ENCODE measurements at places on chromosomes 1 and 21.

- DNase-seq = no peak
These were observed 9.8 kb upstream of the PRSS38 start for GRCh38 chr1:227805606-227806197.

DNA sequence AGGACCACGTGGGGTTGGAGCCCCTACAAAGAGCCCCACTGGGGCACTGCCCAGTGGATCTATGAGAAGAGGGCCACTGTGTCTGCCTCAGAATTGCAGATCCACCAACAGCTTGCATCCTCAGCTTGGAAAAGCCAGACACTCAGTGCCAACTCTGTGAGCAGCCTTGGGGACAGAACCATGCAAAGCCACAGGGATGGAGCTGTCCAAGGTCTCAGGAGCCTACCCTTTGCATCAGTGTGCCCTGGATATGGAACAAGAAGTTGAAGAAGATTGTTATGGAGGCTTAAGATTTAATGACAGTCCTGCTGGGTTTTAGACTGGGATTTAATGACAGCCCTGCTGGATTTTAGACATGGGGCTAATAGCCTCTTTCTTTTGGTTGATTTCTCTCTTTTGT lies 1670.9 kb downstream of the PLA2G4A start:
- no peak for DNase-seq

GRCh38 chr1:163570071-163570470 lies 248.3 kb downstream of the NUF2 start:
- DNase-seq = no peak

DNA sequence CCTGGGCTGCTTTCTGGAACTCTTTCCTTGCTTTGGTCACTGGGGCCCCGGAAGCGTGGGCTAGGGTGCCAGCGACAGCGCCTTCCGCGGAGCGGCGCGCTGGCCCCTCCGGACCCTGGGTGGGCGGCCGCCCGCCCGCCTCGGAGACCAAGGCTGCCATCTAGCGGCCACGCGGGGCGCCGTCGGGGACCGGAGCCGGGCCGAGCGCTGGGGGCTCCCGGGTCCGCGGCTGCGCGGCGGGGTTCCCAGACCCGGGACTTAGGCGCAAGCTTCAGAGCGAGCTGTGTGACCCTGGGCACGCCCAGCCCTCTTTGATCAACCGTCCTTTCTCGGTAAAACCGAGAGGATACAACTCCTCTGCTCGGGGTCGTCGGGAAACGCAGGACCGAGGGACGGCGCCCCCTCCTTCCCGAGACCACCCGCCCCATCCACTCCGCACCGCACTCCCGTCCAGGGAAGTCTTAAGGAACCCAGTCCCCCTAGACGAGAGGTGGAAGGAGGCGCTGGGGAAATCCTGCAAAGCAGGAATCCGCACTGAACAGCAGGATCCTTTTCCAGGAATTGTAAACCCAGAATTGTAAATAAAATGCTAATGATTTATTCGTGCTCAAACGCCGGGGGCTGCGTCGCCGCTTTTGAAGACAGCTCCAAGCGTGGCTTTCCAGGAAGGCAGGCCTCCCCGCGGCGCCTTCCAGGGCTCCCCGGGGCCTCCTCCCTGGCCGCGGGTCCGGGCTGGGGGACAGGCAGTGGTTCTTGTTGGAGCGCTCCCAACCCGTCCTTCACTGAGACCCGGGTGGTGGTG lies 41.2 kb downstream of the RRAGC start:
- no peak for DNase-seq

GRCh38 chr1:13617108-13617507 lies 33.5 kb downstream of the PDPN start:
- no peak for DNase-seq

DNA sequence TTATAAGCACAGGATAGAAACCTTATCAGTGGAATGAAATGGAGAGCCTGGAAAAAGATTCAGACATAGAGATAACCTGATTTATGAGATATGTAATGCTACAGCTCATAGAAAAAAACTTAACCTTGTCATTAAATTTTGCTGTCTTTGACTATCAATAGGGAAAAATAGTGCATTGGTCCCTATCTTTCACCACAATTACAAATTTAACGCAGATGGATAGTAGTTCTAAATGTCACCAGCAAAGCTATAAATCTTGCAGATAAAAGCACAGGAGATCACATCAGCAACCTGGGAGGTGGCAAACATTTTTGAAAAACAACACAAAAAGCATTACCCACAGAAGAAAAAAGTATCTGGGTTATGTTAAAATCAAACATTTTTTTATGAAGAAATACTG lies 831.6 kb downstream of the BRINP3 start:
- DNase-seq = no peak

- DNase-seq = no peak
These were observed 86.8 kb upstream of the CD34 start for GRCh38 chr1:207997486-207998268.

- DNase-seq = no peak
These were observed 37.0 kb downstream of the PATJ start for GRCh38 chr1:61779231-61779630.

- DNase-seq = no peak
These were observed 116.8 kb downstream of the ATP6V1G3 start for GRCh38 chr1:198423673-198424072.

DNA sequence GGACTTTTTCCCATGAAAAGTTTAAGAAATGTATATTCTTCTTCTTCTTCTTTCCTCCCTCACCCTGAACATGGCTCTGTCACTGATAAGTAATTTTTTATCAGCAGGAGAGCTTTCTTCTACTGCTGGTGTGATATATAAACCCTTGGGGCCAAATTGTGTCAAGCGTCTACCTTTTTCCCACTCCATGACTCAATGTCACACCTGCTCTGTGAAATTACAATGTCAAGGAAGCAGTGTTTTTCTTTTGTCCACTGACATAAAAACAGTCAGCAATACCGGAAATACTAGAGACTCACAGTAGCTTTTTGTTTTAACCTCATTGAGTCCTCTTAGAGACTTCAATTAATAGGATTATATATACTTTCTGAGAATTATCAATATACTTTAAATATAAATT lies 416.2 kb upstream of the ADGRL4 start:
- no peak for DNase-seq

GRCh38 chr1:100882698-100883097 lies 11.9 kb downstream of the EXTL2 start:
- DNase-seq = no peak

- no peak for DNase-seq
These were observed 12.3 kb downstream of the BARHL2 start for GRCh38 chr1:90704817-90705216.

GRCh38 chr1:152473887-152474537 lies 36.6 kb upstream of the LCE5A start:
- no peak for DNase-seq

DNA sequence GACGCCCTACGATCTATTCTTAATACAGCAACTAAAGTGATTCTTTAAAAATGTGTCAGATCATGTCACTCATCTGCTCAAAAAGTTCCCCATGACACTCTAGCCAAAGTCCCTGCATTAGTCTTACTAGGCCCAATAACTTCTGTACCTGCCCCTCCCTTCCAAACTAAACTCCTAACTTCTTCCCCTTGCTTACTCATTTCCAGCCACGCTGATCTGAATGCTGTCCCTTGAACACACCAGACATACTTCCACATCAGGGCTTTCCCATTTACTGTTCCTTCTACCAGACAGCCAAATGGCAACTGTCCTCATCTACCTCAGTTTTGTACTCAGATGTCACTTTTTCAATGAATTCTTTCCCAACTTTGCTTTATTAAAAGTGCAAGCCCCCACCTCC lies 1.2 kb downstream of the PPT1 start:
- no peak for DNase-seq

DNA sequence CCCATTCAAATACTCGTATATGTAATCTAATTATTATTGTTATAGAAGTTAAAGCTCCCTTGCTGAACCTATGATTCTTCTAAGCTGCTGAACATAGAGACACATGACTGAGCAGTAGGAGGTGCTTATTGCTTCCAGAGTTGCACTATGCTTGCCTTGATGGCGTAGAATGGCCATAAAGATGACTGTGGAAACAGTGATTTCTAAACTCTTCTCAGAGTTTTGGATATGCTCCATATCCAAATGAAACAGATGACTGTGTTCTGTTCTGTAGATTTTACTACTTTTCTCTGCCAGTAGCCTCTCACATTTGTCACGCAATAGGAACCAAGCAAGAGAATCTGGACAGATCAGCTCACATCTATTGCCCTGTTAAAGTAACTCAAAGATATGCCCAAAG lies 88.1 kb upstream of the CACYBP start:
- DNase-seq = no peak

GRCh38 chr1:212667223-212668139 lies 32.2 kb downstream of the BATF3 start:
- no peak for DNase-seq

- DNase-seq = no peak
These were observed 146.4 kb downstream of the NOS1AP start for GRCh38 chr1:162215902-162216301.

DNA sequence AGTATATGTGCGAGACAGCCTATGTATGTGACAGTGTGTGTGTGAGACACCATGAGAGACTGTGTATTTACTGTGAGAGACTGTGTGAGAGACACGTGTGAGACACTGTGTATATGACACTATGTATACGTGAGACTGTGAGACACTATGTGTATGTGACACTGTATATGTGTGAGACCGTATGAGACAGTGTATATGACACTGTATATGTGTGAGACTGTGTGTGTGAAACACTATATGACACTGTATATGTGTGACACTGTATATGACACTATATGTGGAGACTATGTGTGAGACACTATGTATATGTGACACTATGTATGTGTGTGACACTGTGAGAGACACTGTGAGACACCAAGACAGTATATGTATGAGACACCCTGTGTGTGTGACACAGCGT lies 52.9 kb upstream of the KDM4A start:
- no peak for DNase-seq

DNA sequence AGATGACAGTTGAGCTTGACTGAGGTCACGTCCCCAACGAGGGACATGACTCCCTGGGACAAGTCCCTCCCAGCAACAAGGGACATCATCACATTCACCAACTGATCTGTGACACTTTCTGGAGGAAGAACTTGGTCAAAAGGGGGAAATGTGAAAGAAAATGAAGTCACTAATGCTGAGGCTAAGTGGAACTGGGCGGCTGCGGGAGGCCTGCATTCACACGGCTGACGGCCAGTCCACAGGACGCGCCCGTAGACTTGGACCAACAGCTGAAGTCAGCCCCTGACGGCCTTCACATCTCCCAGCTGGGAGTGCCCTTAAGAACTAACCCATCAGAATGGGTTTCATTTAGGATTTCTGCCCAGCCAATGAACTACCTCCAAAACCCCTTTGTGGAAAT lies 26.6 kb downstream of the POFUT2 start:
- DNase-seq = no peak

- DNase-seq = no peak
These were observed 92.8 kb downstream of the ITPKB start for GRCh38 chr1:226646026-226646869.

GRCh38 chr1:17873007-17873675 lies 118.0 kb downstream of the ACTL8 start:
- no peak for DNase-seq

- DNase-seq = no peak
These were observed 331.4 kb upstream of the USP24 start for GRCh38 chr1:55546553-55546952.

- no peak for DNase-seq
These were observed 247.0 kb upstream of the POU3F1 start for GRCh38 chr1:38293567-38293966.

- no peak for DNase-seq
These were observed 23.3 kb downstream of the KCNN3 start for GRCh38 chr1:154846565-154847442.

- DNase-seq = no peak
These were observed 328.3 kb downstream of the SMYD3 start for GRCh38 chr1:246178717-246179311.

DNA sequence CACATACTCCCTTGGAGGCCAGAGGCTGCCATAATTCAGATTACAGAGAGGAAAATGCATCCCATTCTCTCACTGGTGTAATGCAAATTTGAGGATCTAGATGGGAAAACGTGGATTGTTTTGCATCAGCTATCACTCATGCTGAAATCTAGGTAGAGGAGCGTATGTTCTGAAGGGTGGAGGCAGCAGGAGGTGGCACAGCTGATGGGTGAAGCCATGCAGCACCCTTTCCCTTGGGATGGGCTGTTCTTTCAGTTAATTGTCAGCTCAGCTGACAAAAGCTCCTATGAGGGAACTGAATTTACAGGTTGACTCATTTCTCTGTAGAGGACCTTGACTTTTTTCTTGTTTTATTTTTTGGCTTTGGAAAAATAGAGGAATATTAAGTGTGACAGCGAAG lies 41.8 kb downstream of the CAMTA1 start:
- no peak for DNase-seq

- no peak for DNase-seq
These were observed 22.7 kb upstream of the PIK3CD start for GRCh38 chr1:9628541-9629444.

- no peak for DNase-seq
These were observed 326.7 kb upstream of the RGS18 start for GRCh38 chr1:191831572-191831971.

DNA sequence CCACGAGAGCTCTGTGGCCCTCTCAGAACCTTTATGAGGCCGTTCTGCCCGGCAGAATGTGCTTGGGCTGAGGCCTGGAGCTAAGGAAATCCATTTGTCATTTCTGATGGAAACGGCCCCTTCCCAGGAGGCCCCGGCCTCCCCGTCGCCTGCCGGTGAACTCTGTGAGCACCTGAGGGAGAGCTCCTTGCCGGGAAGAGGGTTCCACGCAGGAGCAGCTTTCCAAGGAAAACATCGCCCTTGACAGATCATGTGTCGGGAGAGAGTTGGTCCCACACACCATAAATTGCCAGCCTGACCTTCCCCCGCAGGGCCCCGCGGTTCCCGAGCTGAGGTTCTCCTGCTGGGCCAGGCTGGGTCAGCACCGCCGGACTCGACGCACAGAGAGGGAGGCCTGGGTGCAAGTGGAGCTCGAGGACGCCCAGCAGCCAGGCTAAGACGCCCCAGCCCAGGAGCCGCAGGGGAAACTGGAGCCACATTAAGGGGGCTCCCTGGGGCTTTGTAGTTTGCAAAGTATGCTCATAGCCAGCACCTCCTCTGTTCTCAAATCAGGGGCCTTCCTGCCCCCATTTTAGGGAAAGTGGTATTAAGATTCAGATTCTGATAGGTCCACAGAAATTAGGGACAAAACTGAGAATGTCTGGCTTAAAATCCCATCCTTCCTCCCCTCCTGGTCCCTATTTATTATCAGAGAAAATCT lies 239.5 kb downstream of the FOXD2 start:
- DNase-seq = no peak

DNA sequence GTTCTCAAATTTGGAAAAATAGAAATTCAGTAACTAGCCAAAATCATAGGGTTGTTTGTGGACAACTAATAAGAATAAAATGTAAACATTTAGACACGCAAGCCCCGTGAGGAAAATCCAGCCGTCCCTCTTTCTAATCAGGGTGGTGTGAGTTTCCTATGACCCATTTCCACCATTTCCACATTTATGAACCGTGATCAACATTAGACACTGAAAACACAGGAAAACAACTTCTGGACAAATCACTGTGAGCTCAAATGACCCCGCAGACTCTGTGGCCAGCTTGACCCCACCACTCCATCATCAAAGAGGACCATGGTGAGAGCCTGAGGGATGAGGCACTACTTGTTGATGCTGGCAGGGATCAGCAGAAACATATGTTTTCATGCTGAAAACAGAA lies 101.0 kb downstream of the SIM2 start:
- no peak for DNase-seq

- no peak for DNase-seq
These were observed 49.7 kb downstream of the PGM1 start for GRCh38 chr1:63642901-63643300.

GRCh38 chr1:30596891-30597290 lies 126.5 kb downstream of the MATN1 start:
- DNase-seq = no peak

- DNase-seq = no peak
These were observed 38.8 kb downstream of the TRPM2 start for GRCh38 chr21:44392185-44392584.

GRCh38 chr1:53196017-53196484 lies 573 bp upstream of the CPT2 start:
- no peak for DNase-seq

All from stimulated activated CD4-positive, alpha-beta T cell treated with anti-CD3 and anti-CD28 coated beads, Interleukin-1b, Interleukin-23, amount 100 ng/mL, for 1 hour (primary cell).